Kidney epithelial cell (primary cell): ENCODE measurements at places on chromosomes 16 and 17.

DNA sequence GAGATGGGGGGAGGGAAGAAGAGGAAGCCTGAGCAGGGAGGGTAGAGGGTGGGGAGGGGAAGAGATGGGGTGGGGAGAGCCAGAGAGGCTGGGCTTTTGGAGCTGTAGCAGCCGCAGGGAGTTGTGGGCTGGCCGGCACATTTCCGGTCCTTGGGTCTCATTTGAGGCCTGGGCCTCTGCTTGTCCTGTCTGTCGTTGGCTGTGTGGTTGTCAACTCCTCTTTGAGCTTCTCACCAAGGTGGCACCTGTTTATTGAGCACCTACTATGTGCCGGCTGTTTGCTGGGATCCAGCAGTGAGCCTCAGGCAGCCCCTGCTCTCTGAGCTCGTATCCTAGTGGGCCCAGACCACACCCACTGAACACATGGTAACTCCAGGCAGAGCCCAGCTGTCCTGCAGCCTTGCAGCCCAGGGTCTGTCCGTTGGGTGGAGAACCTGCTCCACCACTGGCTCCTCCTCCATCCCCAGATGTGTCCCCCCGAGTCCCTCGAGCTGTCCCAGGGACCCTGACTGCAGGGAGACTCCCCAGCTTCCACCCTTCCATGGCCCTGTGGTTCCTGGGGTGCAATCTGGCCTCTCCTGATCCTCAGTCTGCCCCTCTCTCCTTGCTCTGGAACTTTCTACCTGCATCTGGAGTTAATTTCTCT is 164.9 kb downstream of the IRF8 start:
- no peak for DNase-seq

DNA sequence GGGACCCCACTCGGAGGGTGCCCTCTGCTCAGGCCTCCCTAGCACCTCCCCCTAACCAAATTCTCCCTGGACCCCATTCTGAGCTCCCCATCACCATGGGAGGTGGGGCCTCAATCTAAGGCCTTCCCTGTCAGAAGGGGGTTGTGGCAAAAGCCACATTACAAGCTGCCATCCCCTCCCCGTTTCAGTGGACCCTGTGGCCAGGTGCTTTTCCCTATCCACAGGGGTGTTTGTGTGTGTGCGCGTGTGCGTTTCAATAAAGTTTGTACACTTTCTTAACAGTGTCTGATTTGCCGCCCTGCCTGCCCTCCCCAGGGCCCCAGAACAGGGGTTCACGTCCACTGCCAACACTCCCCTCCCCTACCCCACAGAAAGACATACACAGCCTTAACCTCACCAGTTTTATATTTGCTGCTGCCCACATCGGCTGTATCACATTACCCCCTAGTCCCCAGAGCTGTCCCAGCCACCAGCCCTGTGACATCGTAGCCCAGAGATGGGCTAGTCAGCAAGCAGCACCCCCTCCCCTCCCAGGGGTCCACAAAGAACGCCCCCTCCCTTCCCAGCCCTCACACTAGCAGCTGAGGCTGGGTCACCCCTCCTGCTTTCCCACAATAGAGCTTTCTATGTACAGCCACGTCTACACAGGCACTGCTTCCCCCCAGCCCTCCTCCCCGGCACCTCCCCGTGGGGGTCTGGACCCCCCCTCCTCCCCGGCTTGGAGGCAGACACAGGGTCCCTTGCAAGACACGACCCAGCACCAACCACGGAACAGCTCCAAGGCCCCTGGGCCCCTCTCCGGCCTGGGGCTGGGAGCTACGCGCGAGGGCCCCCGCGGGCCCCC is 7.9 kb downstream of the GRN start:
- no peak for DNase-seq

DNA sequence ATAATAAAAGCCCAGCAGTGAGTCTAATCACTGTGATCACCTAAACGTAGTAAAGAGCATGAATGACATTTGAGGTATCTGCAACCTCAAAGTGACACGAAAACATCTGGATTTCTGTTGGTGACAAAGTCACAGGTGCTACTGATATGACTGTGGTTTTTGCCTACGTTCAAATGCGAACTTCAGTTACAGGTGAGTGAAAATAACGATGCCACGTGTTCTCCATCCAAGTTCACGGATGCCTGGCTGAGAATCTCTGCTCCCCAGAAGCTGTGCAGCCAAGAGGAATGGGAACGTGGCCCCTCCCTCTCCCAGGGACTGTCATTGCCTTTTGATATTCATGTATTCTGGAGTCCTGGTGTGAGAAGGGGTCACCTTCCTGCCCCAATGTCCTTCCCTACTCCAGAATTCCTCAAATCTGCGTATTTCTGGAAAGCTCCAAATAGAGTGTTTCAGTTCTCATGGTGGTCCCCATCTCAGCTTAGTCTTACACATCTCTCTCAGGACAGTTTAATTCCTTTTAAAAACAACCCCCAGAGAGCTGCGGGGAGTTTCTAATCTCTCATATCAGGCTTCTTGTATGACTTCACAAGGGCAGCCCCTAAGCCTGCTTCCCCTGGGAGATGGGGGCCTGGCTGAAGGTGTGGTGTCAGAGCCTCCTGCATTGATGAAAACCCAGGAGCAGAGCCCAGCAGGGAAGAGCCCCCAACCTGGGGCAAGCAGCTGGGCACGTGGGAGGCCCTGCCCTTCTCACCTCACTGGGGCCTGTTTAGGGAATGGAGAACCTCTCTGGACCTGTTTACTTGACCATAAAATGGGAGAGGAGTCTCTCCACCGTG is 25.8 kb downstream of the PIK3R5 start:
- no peak for DNase-seq

DNA sequence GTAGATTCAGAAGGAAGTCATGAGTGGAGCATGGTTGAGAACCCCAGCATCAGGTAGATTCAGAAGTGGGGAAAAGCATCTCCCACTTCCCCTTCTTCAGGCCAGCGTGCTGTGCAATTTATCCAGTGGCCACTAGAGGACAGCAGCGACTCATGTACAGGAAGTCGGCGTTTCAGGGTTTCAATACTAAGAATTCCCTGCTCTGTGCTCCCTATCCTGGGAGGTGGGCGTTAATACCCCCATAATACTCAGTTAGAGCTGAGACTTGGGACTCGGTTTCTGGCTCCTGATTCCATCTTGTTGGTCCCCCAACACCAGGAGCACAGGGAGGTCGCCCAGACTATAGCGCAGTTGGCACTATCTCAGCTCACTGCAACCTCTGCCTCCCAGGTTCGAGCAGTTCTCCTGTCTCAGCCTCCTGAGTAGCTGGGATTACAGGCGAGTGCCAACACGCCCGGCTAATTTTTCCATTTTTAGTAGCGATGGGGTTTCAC is 75.3 kb upstream of the AMZ2 start:
- no peak for DNase-seq

DNA sequence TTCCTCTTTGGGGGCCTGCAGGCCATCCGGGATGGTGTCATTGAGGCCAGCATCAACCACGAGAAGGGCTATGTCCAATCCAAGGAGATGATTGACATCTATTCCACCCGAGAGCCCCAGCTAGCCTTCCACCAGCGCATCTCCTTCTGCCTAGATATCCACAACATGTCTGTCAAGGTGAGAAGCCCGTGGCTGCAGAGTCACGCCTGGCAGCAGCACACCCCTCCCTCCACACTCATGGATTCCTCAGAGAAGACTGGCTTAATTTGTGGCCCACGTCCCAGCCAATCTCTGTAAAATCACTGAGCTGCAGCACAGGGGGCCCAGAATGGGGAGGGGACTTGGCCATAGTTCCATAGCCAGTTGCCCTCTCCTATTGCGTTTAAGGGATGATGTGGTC is 15.6 kb downstream of the PSMD3 start:
- no peak for DNase-seq

GRCh38 chr17:43574896-43575525 is 28.9 kb upstream of the ETV4 start:
- no peak for DNase-seq

DNA sequence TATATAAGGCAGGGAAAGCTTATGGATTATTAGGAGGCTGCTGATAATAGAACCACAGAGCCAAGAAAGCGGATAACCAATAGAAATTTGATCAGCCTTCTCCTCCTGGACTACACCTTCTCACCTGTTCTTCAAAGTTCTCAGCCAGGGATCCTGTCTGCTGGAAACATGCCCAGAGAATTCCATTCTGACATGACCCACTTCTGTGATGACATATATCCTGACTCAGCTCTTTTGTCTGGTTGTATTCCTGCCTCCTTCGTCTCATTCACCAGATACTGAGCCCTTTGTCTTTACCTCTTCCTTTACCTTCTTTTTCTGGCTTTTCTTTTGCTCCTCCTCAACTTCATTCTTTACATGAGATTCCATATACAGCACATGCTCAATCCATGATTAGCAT is 576.1 kb downstream of the CDH11 start:
- peak; percentile 18 for DNase-seq

GRCh38 chr16:5944971-5945370 is 847.4 kb upstream of the EEF2KMT start:
- no peak for DNase-seq

GRCh38 chr16:31344712-31345111 is 10.3 kb upstream of the ITGAX start:
- DNase-seq, result no peak

DNA sequence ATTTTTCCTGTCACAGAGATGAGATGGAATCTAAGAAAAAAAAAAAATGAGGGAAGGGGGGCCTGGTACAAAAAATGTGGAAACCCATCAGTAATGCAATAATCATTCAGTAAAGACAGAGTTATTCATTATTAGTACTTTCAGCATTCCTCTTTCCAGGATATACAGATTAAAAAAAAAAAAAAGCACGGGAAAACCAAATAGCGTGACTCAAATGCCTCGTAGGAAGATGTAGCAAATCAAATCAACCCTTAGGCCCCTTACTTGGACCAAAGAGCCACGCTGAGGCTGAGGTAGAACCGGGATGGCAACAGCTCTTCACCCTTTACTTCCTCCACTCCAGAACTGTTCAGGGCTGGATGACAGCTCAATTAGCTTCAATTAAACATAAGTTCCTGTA is 52.5 kb downstream of the SMG6 start:
- DNase-seq, result no peak

DNA sequence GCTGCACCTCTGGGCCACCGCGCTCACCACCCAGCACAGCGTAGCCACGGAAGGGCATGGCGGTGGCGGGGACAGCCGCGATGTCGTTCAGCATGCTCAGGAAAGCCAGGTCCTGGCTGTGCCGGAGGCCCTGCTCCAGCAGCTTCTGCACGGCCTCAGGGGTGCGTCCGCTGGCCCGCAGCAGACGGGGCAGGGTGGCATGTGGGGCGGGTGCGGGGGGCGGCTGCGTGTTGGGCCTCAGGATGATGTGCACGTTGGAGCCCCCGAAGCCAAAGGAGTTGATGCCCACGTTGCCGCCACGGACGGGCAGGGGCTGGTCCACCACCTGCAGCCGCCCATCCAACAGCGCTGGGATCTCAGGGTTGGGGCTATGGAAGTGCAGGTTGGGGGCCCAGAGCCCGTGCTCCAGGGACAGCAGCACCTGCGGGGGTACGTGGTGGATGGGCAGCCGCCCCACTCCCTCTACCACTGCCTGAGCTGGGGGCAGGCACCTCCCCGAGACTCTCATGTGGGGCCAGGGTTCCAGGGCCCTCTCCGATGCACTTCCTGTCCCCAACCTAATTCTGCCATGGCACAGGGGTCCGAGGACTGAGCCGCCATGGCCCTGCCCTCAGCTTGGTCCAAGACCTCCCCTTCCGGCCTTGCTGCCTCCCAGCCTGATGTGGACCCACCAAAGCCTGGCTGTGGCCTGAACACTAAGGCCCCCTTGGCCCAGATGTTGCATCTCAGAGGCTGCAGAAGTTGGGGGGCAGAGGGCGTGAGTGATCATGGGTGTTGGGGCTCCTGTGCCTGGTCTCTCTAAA is 6.6 kb downstream of the FASN start:
- DNase-seq, result no peak

GRCh38 chr16:15477802-15478201 is 43.4 kb downstream of the BMERB1 start:
- no peak for DNase-seq

DNA sequence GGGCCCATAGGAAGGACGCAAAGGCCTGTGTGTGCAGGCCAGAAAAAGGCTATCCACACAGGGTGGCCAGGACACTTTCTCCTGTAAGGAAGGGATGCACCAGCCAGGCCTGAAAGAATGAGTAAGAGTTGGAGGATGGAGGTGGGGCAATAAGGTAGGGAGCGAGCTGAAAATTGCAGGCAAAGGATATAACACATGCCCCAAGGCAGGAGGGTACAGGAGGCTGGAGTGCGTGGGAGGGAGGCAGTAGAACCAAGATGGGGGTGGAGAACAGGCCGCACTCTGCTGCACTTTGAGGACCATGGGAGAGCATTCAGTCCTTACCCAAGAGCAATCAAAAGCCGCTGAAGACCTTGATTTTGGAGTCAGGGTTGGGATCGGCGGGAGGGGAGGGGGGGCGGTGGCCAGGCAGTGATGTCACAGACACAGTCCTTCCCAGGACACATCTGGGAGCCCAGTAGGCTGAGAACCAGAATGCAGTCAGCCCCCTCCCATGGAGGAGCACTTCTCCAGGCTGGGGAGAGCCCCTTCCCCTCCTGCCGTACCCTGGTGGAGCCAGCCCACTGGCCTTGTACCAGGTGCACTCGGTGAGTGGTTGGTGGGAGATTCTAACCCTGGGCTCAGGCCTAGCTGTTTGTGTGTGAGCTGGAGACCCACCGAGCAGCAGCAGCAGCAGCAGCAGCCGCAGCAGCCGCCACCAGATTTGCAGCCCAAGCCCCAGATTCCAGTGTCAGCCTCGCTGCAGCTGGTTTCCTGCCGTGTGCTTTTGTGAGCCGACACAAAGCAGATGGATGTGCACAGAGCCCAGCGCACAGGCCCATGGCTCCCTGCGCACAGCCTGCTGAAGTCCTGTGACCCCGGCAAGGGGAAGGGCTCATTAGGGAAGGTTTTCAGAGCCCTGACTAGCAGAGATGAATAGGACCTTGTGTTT is 17.5 kb downstream of the ANKRD40 start:
- DNase-seq, result no peak

DNA sequence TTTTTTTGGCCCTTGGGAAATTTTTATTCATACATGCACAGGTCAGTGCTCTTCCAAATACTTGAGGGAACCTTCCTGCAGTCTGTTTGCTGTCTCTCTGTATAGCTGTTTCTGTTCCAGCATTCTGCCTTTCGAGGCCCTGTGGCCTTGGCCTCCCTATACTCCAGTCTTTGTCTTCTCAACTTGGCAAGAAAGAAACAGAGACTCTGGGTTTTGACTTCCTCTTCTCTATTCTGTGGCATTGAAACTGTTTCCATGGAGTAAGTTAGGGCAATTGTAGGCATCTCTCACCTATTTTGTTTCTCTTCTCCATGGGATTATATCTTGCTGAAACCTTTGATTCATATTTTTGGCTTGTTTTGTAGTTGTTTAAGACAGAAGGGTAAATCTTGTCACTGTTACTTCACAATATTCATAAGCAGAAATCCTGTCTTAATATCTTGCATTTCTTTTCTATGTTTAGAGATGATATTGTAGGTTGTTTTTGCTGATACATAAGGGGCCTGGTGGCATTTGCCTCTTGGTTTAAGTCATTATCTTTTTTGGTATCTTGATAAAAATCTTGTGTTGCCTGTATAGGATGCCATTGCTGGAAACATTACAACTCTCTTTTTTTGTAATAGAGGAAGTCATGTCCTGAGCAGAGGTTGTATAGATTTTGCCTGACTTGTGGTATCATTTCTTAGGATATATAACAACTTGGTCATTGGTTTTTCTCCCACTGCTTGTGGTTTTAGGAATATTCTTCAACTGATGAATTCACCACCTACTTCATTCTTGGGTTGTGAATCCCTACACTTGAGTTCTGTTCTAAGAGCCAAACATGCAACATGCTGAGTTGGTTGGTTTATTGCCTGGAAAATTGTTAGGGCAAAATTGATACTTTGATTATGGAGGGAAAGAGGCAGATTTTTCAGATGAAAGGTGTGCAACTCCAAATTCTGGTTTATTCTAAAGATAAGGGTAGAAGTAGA is 168.6 kb downstream of the FTO start:
- no peak for DNase-seq

- no peak for DNase-seq
Observed at GRCh38 chr16:3173892-3174617, 13.9 kb upstream of the OR1F1 start.
